ENCODE measurements at places on chromosomes 3 and 15.

GRCh38 chr15:100235030-100235617 is 106.7 kb downstream of the ADAMTS17 start:
- DNase-seq, result no peak

DNA sequence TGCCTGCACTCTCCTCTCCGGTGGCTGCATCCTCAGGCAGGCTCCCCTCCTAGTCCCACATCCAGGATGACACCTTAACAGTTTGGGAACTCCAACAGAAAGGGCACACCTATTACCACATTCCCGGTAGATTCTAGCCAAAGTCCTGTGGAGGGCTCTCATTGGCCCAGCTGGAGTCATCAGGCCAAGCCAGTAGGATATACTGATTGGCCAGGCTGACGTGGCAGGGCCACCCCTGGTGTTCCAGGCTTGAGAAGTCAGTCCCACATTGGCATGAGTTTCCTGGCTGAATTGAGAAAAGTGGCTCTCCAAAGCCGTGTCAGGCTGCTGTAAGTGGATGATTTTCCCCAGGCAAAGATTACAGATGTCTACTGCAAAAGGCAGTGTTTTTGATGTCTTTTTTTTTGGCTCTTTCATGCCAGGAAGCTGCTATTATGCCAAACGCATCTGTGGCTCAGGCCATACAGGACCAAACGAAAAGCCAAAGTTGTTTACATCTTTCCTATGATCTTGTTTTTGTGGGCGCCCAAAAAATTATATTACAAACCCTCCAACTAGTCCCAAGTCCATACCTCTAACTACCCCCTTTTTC is 6.6 kb upstream of the BLM start:
- DNase-seq, result no peak

DNA sequence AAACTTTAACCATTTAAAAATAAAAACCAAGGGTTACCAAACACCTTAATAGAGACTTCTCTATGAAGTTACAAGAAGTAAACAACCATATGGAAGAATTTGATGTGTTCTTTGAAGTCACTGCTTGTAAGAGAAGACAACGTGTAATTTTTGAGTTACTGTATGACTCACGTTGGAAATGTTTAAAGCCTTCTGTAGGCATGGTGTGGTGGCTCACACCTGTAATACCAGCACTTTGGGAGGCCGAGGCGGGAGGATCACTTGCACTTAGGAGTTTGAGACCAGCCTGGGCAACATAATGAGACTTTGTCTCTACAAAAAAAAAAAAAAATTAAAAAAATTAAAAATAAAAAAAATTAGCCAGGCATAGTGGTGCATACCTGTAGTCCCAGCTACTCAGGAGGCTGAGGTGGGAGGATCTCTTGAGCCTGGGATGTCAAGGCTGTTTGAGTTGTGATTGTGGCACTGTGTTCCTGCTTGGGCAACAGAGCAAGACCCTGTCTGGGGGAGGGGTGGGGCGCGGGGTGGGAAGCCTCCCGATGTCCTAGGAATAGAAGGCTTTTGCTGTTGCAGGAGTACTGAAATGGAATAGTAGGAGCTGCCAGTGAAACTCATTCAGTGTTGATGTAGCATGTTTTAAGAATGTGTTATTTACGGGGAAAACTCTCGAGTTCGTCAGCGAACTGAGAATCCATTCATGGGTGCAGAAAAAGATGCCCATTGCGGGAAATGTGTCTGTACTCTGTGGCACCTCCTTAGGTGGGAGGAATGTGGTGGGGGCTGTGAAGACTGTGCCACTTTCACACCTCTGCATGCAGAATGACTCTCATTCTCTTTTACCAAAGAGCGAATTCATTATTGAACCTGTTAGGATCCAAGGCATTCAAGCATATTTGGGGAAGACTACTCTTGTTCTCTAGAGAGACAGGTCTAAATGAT is 134.2 kb downstream of the FNDC3B start:
- no peak for DNase-seq

DNA sequence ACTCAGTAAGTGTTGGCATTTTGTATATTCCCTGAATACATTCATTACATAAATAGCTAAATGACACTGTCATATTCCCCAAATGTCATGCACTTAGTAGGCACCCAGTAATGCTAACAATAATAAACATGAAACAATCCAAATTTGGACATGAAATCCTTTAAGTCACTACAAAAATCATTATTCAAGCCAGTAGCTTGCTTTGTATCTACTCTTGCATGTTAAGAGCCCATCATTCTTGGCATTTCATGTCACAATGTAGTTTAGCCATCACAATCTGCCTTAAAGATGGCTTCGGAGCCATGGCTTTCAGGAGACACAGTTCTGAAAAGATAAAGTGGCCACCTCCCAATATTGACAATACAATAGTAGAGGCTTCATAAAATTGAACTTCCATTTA is 32.9 kb upstream of the TM4SF4 start:
- DNase-seq, result no peak

GRCh38 chr3:194343561-194343893 is 7.6 kb downstream of the CPN2 start:
- no peak for DNase-seq

- DNase-seq, result no peak
Measured at GRCh38 chr3:169510693-169511010, 152.9 kb downstream of the MECOM start.

GRCh38 chr15:62402687-62403086 is 237.6 kb upstream of the C2CD4B start:
- no peak for DNase-seq

DNA sequence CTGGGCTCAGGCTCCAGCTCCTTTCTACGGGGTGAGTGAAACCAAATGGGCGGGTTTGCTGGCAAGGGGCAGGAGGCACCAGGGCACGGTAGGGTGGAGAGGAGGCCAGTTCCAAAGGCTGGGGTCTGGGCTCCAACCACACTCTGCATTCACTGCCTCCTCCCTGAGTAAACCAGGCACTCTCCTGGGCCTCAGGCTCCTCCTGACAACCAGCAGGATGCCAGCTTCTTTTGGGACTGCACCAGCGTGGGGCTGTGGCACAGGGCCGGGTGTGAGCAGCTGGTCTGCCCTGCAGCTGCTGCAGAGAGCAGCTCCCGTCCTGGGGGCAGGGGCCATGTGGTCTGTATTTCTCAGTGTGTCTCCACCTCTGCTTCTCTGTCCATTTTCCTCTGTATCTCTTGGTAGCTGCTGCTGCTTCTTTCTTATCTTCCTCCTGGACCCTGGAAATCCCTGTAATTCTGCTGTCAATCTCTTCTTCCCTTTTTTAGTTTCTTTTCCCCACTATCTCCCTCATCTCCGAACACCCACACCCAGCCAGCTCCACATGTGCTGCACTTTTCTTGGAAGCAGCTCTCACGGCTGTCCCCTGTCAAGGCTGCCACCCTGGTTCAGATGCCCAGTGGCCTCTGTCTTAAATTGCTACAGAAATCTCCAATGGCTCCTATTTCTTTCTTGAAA is 54.9 kb upstream of the TBC1D21 start:
- no peak for DNase-seq

- DNase-seq, result no peak
Measured at GRCh38 chr15:33492434-33493052, 181.8 kb downstream of the RYR3 start.

- DNase-seq, result no peak
Measured at GRCh38 chr3:30437171-30437601, 169.2 kb upstream of the TGFBR2 start.

Data from stimulated activated CD4-positive, alpha-beta T cell treated with anti-CD3 and anti-CD28 coated beads, Interleukin-4, amount 100 ng/mL, for 1 hour (primary cell).